Sigmoid colon (tissue), 7 donors: ENCODE measurements at places on chromosomes 4 and X.

DNA sequence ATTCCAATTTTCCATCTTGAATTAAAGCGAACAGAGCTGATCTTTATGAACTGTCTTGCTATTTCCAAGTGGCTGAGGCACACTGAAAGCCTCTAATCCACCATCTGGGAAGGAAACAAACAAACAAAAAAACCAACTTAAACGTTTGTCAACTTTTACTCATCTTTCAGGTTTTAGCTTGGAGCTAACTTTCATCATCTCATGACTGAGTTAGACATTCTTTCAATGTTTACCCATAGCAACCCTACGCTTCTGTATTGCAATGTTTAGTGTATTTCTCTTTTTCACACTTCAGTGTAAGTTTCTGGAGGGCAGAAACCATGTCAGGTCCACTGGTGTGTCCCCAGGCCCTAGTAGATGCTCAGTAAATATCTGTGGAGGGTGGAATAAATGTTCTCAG is 343.8 kb downstream of the GBA3 start:
- no peak overlapping the region for H3K27ac ChIP-seq
- no peak overlapping the region for H3K4me3 ChIP-seq
- no peaks in the 10 kb centered on the region for H3K27me3 ChIP-seq
- DNase-seq, result no peak
- no peaks in the 10 kb centered on the region for H3K4me1 ChIP-seq

DNA sequence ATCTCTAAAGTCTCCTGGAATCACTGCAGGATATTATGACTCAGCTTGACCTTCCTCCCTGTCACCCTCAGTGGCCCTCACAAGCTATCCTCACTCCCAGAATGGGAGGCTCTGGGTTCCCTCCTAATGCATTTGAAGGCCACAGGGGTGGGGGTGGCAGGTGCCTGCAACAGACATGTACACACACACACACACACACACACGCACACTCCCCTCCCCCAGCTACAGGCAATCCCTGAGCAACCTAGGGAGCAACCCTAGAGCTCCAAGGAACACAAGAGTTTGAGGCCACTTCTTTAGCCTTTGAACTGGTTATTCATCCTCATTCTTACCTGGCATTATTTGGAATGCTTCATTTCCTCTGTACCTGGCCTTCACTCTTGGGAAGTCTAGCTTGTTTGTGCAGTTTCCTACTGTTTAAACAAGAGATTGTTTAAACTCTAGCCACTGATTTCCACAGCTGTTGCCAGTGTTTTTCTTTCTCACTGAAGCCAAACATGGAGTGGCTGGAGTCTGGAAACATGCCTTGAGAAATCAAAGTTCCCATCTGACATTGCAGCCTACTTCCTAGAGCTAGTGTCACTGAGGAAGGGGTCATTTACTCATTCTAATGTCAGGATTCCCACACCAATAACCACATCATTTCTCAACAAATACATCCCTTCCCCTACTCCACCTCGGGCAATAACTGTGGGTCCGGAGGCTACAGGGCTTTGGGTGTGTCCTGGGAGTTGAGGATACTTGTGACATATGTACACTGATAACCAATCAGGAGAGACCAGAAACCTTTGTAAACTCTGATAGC is 37.7 kb downstream of the MAOA start:
- peak overlapping the region; percentile 35 for H3K27ac ChIP-seq
- no peaks in the 10 kb centered on the region for H3K36me3 ChIP-seq
- H3K27me3 ChIP-seq, result no peaks in the 10 kb centered on the region
- DNase-seq, result no peak

DNA sequence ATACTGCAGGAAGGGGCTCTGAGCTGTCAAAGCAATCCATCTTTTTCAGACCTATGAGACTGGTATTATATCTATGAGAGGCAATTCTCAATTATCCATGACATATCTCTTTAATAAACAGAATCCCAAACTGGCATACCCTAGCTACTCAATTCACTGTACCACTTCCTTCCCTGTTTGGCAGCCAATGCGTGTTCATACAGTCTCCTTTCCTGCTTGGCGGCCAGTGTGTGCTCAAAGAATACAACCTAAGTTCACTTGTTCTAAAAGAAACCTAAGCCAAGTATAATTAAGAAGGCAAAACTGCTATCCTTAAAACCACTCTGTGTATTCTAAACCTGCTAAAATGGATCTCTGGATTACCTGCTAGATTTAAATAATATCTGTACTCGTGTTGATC is 38.3 kb downstream of the ARHGEF9 start:
- H3K4me1 ChIP-seq, result peaks cover 30% of the 10 kb centered on the region
- no peak for DNase-seq

GRCh38 chr4:156322592-156322991 is 368.9 kb upstream of the CTSO start:
- no peaks in the 10 kb centered on the region for H3K4me1 ChIP-seq
- H3K4me3 ChIP-seq, result no peak overlapping the region
- H3K27me3 ChIP-seq, result no peaks in the 10 kb centered on the region
- DNase-seq, result no peak

GRCh38 chr4:78661921-78662521 is 110.5 kb downstream of the ANXA3 start:
- no peaks in the 10 kb centered on the region for H3K27me3 ChIP-seq
- no peaks in the 10 kb centered on the region for H3K4me1 ChIP-seq
- H3K27ac ChIP-seq, result no peak overlapping the region
- no peak overlapping the region for H3K4me3 ChIP-seq

DNA sequence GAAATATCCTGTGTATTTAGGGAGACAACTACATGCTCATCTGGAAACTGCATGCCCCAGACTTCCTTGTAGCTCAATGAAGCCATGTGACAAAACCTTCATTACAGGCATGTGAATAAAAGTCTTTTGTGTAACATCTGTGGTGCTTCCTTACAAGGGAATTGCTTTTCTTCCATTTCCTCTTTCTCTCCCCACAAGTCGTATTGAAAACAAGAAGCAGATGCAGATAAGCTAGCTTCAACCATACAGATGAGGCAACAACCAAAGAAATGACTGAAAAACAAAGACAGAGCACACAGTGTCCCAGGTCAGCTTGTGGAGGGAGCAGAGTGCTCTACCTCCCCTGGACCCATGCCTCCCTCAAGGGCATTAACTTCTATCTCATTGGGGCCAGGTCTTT is 115.8 kb upstream of the INPP4B start:
- peak overlapping the region; percentile 73 for H3K27ac ChIP-seq
- no peak for DNase-seq

- no peak overlapping the region for H3K27ac ChIP-seq
- no peak overlapping the region for H3K4me3 ChIP-seq
- DNase-seq, result no peak
- H3K27me3 ChIP-seq, result no peaks in the 10 kb centered on the region
- no peaks in the 10 kb centered on the region for H3K4me1 ChIP-seq
Observed at GRCh38 chr4:10380735-10381134, 76.5 kb downstream of the ZNF518B start.

GRCh38 chrX:113747274-113747973 is 836.5 kb upstream of the HTR2C start:
- no peaks in the 10 kb centered on the region for H3K36me3 ChIP-seq
- H3K4me3 ChIP-seq, result no peak overlapping the region
- H3K4me1 ChIP-seq, result no peaks in the 10 kb centered on the region
- no peak for DNase-seq
- H3K27me3 ChIP-seq, result no peaks in the 10 kb centered on the region

DNA sequence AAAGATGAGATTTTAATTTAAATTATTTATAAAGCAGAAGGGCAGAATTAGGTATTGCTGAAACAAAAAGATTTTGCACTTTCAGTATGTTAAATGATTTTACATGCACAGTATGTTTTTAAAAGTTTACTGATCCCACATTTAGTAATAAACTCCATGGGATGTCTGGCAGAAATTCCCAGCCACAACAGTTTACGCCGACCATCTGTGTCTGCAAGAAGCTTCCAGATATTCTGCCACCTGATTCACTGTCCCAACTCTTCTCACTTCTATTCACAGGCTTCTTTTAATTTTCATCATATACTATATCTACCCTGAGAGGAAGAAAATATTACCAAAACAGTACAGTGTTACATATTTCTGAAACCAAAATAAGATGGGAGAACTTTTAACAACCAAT is 115.8 kb upstream of the IQCM start:
- H3K36me3 ChIP-seq, result no peaks in the 10 kb centered on the region
- H3K27me3 ChIP-seq, result no peaks in the 10 kb centered on the region
- no peak overlapping the region for H3K4me3 ChIP-seq
- no peaks in the 10 kb centered on the region for H3K4me1 ChIP-seq

DNA sequence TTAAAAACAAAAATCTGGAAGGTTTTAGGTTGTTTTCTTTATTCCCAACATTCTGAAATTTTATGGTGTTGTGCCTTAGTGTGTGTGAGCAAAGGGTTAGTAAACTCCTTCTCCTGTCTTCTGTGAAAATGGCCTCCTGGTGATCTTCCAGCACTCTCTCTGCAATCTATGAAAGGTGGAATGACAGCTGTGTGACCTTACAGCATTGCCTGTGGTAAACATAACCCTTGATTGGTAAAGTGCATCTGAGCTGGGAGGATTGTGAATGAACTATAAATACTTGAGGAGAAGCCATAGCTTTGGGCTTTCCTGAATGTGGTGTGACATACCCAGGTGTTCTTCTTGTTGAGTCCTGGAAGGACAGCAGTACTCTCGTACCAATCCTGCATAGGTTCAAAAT is 10.0 kb downstream of the ART3 start:
- no peak overlapping the region for H3K27ac ChIP-seq
- H3K27me3 ChIP-seq, result no peaks in the 10 kb centered on the region
